ENCODE measurements at places on chromosomes 6 and 20.

GRCh38 chr20:21167261-21167660 lies 41.4 kb downstream of the KIZ start:
- DNase-seq = no peak

GRCh38 chr6:20349225-20349624 lies 52.5 kb upstream of the E2F3 start:
- DNase-seq = no peak

- no peak for DNase-seq
Measured at GRCh38 chr6:124420116-124420840, 542.0 kb upstream of the RNF217 start.

GRCh38 chr6:12136905-12137304 lies 124.8 kb downstream of the HIVEP1 start:
- DNase-seq = no peak

GRCh38 chr6:62775427-62776022 lies 435.7 kb upstream of the FKBP1C start:
- no peak for DNase-seq

DNA sequence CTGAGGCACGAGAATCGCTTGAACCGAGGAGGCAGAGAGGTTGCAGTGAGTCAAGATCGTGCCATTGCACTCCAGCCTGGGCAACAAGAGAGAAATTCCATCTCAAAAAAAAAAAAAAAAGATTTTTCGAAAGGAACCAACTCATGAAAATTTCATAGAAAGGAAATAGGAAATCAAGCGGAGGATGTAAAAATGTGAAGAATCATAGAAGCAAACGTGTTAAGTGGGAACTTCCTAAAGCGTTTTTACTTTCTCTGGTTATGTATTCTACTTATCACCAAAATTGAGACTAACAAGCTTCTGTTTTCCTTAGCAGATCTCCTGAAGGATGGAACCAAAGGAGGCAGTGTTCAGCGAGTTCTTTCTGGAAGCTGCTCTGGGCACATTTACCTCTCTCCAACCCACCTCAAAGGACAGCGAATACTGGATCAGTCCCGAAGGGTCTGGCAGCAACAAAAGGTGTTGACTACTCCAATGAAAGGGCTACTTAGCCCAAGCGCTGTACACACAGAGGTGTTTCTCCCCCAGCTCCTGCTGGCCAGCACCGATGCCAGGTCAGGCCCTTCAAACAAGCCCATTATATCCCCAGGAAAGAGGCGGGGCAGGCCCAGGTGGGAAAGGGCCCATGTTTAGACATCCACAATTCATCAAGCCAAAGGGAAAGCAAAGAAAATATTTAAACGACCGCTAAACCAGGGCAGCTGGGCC lies 327.5 kb upstream of the JARID2 start:
- no peak for DNase-seq

DNA sequence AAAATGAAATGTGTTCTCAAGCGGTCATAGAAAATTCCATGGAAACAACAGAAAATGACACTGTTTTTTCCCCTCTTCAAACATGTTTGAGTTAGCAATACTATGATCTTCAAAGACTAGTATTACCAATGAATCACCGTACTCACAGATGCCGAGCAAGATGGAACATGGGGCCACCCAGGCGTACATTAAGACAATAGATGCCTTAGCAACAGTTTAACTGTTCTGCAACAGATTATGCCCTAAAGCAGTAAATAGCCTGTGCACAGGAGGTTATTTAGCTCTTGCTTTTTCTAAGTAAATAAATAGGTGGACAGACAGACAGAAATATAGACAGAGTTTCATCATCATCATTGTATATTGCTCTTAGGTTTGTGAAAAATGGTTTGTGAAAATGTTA lies 284.0 kb upstream of the DEFB112 start:
- no peak for DNase-seq

DNA sequence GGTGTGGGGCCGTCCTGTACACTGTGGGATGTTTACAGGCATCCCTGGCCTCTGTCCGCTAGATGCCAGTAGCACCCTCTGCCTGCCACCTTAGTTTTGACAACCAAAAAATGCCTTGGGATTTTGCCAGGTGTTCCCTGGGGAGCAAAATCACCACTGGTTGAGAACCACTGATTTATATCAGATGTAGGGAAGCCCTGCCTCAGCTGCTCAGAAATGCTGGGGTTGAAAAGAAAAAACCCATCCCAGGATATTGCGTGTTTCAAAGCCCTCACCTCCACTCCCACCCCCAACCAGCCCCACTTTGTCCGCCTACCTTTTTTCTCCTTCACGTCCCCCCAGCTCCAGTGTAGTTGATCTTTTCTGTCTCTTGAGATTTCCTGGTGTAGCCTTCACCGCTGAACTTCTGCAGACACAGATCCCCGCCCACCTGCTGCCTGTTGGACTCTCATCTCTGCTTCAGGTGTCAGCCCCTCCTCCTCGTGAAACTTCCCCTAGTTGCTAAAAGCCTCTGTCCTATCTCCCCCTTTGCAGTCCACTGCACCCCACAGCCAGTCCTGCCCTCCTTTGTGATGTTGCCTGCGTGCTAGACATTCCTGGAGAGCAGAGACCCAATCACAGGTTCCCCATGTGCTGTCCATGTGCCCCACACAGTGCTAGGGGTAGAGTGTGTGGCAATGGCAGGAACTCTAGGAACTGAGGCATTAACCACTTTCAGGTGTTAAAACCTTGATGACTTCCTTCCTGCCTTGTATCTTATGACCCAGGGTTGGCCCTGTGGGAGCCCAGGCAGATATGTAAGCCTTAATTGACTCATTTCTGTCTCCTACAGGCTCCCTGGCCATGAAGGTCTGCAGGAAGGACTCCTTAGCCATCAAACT lies 98.9 kb downstream of the TBC1D7 start:
- DNase-seq = no peak

- DNase-seq = no peak
Measured at GRCh38 chr6:123997223-123997622, 193.6 kb downstream of the NKAIN2 start.

GRCh38 chr6:699319-699718 lies 6.4 kb upstream of the EXOC2 start:
- no peak for DNase-seq

Measured in esophagus squamous epithelium (tissue), 5 donors.